T-helper 2 cell (primary cell): ENCODE measurements at places on chromosomes 12 and 14.

- DNase-seq, result no peak
These were observed 17.4 kb upstream of the NAP1L1 start for GRCh38 chr12:76101739-76102385.

DNA sequence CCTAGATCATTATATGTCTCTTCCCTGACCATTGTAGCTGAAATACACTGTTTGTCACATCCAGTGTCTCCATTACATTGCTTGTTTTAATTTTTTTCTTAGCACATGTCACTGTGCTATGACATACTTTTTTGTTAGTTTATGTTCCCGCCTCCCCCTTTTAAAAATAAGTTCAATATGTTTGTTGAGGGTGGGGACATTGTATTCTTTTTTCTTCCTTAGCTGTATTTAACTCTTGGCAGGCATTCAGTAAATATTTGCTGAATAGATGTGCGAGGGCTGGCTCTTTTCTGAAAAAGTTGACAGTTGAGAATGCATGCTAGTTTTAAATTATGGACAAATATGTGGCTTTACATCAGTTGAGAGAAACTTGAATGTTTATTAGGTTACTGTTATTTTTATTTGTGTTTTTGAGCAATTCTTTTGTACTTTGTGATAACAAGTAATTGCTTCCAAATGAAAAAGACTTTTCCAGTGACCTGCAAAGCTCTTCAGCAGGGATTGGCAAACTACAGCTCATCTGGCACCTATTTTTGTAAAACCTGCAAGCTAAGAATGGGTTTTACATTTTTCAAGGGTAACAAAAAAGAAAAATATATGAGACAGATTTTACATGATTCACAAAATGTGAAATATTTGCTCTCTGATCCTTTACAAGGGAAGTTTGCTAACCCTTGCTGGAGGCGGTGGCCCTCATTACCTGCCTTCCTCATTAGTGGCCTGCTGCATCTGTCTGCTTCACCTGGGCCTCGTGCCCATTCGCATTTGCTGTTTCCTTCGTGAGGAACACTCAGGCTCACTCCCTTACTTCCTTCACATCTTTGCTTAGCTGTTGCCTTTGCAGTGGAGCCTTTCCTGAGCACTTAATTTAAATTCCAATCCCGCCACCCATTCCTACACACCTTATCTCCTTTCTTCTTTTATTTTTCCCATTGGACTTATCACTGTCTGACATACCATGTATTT, 229.4 kb downstream of the ERC1 start:
- DNase-seq, result no peak

- DNase-seq, result no peak
These were observed 7.6 kb downstream of the TECPR2 start for GRCh38 chr14:102370305-102370809.

- no peak for DNase-seq
These were observed 343 bp upstream of the NOVA1 start for GRCh38 chr14:26598081-26598671.

GRCh38 chr14:95008445-95009217, 148.7 kb downstream of the DICER1 start:
- no peak for DNase-seq

- no peak for DNase-seq
These were observed 21.4 kb downstream of the B4GALNT3 start for GRCh38 chr12:480831-481816.

DNA sequence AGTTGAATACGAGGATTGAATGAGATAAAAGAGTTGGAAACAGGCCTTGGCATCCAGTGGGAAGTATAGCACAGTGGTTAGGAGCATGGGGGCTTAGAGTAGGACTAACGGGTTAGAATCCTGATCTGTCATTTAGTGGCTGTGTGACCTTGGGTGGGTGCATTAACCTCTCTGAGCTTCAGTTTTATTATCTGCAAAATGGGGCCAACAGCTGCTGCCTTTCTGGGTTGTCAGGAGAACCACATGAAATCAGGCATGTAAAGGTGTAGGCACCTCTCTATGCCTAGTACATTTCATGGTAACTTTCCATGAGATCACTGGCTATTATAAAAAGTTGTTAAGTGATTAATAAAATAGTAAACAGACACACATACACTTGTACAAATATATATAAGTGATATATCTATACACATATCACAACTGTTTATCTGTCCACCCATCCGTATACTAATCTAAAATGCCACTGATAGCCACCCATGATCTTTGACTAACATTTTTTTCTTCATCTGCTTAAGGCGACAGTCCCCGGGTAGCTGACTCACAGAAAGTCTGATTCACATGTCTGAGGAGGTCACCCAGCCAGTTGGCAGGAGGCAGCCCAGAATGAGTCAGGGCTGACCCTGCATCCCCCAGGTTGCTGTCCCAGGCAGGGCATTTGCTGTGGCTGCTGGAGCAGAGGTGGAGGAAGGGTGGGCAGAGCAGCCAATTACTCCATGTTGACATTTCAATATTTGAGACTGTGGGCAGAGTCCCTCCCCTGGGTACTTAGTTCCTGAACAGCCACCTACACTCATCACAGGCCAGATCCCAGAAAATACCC, 125.6 kb upstream of the NOS1 start:
- no peak for DNase-seq

DNA sequence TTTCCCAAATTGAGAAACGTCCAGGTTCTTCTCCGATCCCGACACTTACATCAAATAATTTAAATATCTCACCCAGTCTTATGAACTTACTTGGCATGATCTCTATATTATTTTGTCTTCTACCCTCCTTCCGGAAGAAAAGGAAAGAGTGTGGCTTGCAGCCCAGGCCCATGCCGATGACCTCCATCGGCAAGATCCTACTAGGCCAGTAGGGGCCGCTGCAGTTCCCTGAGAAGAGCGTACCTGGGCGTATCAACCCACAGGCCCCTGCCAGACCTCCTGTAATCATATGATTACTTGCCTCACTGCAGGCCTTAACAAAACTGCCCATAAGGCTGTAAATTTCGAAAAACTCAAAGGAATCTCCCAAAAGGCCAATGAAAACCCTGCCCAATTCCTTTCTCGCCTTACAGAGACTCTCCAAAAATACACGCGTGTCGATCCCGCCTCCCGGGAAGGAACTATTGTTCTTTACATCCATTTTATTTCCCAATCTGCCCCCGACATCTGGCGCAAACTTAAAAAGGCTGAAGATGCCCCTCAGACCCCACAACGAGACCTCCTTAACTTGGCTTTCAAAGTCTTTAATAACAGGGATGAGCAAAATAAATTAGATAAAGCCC, 69.6 kb downstream of the MOK start:
- DNase-seq, result peak; percentile 41

GRCh38 chr14:100034961-100035500, 30.2 kb upstream of the EVL start:
- DNase-seq, result no peak

DNA sequence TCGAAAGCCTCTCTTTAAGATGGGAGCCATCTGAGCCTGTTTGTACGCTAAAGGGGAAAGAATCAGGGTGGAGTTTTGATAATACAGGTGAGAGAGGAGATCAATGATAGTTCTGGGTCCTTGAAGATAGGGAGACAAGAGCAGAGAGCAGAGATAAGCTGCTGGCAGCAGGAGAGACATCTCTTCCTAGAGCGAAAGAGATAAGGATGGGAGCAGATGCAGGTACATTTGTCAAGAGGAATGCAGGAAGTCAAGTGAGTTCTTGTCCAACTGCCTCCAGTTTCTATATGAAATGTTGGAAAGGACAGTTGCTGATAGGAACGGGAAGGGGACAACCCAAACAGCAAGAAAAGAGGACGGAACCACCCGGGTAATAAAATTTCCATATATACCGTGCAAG, 24.7 kb upstream of the HIF1A start:
- no peak for DNase-seq

- no peak for DNase-seq
These were observed 167.8 kb downstream of the SLC5A8 start for GRCh38 chr12:101042211-101042610.

- DNase-seq, result no peak
These were observed 833.1 kb upstream of the SEL1L start for GRCh38 chr14:82366803-82367202.

- DNase-seq, result no peak
These were observed 30.9 kb downstream of the FERMT2 start for GRCh38 chr14:52919971-52920370.
